ENCODE measurements at places on chromosomes 3 and 15.

GRCh38 chr3:38564631-38565338 is 68.6 kb downstream of the EXOG start:
- DNase-seq: no peak

DNA sequence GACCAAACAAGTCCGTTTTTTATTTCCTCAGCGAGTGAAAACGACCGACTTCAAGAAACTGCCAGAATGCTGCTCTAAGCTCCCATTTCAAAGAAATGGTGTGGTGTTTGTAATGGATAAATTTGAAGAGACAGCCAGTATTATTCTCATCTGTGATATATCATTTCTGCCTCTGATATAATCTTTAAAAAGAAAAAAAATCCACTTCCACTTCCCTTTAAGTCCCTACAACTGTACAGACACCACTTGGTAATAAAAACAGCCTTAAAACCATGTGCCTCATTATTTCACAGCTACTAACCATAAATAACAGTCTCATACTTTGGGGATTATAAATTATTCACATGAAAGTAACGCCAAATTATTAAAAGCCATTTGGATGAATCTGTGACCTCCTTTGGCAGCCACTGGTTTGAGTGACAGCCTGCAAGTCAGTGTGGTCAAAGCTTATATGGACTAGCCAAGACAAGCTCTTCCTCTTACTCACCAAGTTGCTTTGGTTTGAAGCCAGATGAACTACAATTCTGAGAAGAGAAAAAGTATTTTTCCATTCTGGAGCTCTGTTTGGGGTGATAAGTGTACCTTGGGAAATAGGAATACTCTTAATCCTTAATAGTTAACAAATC is 168.0 kb downstream of the SHOX2 start:
- no peak for DNase-seq

DNA sequence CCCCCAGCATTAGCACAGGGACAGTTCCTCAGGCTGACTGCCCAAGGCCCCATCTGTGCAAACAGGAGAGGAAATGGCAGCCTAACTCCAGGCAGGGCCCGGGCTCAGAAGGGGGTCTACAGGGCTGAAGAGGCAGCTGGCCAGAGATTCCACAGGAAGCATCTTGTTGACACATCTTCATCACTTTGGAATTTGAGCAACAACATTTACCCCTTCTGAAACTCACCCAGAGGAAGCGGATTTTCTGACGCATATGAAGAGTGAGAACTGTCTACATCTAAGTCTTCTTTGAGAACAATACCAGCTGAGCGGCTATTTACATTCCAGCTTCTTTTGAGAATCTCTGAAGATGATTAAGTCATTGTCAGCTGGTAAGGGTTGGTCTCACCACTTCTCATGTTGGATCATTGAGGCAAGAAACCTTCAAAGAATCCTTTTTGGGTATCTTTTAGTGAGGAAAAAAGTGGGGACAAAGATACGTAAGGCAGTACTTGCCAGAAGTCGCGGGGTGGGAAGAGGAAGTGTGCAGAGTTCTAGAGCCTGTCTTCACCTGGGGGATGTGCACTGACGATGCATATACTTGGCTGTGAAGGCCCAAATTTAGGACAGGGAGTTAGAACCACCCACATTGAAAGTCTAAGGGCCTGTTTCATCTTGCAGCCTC is 25.4 kb upstream of the SRP14 start:
- no peak for DNase-seq

GRCh38 chr15:86327230-86327865 is 247.7 kb downstream of the AGBL1 start:
- DNase-seq: no peak

DNA sequence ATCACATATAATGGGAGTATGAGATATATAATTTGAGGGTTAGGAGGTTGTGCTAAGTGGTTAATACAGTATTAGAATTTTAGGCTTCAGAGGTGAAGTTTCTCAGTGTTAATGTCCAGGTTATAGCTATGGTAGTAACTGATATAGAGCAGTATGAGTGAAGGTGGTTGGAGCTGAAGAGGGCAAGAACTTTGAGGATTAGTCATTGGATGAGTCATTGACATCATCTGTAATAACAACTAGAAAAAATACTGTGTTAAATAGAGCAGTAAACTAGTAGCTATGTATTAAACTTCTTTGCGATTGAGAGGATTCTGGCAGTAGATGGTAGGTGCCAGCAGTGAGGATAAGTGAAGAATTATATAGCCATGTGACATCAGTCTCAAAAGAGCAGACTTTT is 47.5 kb upstream of the EIF3J start:
- DNase-seq: peak; percentile 49
